Thymus (tissue), 14 donors: ENCODE measurements at places on chromosomes 5 and 9. TPM values are rescaled to one million over a fixed set of nuclear protein-coding genes. Genes with fewer than 3 reads are reported as not detected.
A peak's percentile ranks its signal among the peaks of the same experiment; 100 is the strongest.

Gene ANKRD18A
- 2.8 TPM for total RNA-seq

Gene CARTPT
- total RNA-seq = 0.24 TPM

Gene IL3
- not detected for total RNA-seq

DNA sequence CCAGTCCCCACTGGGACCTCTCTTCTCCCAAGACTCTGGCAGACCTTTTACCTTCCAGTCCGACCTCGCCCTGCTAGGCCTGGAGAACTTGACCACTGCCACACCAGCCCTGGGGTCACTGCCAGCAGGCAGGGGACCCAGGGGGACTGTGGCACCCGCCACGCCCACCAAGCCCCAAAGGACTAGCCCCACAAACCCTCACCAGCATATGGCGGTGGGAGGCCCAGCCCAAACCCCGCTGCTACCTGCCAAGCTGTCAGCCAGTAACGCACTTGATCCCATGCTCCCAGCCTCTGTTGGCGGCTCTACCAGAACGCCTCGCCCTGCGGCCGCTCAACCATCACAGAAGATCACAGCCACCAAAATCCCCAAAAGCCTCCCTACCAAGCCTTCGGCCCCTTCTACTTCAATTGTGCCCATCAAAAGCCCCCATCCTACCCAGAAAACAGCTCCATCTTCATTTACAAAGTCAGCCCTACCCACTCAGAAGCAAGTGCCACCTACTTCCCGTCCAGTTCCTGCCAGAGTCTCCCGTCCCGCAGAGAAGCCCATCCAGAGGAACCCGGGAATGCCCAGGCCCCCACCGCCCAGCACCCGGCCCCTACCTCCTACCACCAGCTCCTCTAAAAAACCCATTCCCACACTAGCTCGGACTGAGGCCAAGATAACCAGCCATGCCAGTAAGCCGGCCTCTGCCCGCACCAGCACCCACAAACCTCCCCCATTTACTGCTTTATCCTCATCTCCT lies 13.1 kb downstream of the COL27A1 start:
- no peak for DNase-seq

GRCh38 chr5:111198281-111198966 lies 25.8 kb upstream of the CAMK4 start:
- no peak for DNase-seq

DNA sequence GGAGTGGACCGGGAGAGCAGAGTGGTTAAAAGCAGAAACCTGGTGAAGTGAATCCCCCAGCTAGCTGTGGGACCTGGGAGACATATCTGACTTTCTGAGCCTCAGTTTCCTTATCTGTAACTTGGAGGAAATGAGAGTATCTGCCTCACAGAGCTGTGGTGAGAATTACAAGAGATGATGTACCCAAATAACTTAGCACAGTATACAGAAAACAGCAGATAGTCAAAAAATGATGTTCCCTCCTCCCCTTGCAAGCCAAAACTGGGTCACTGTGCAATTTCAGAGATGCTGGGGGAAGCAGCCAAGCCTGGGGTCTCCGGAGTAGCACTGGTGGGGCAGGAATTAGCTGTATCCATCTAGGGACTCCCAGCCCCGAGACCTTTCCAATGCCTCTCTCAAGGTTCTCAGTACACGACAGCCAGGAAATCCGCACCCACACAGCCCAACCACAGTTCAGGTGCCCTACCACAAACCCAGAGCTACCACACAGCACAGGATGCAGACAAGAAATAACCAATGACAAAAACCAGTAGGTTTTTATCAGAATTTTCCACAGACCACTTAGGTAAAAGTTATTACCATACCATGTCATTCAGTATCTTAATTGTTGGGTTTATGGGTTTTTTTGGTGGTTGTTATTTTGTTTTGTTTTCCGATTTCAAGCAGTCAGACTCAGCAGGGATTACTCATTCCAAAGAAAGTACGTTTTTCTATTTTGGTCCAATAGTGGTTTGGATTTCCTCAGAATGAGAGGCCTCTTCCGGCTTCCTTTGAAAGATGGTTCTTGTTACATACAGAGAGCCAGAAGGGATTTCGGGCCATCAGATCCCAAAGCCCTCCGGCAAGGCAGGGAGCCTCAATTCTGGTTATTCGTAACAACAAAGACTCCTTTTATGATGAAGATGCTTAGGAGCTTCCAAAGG lies 4.9 kb upstream of the HRH2 start:
- peak; percentile 76 for DNase-seq
